ENCODE measurements at places on chromosomes 1 and 21.

DNA sequence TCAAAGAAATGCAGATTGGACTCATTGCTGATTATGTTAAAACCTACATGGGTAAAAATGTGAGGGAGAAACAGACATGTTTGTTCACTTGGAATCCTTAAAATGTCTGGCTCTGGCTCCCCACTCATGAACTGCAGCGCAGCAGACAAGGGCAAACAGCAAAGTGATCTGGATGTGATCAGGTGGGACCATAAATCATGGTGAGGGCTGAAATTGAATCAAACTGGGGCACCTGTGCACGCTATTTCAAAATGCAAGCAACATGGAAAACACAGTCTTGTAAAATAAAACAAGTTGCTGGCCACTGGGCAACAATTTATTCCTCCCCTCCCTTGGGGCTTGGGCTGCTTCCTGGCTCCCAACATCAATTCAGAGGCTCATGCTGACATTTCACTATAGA, 373.4 kb downstream of the SEC16B start:
- no peak for DNase-seq

- no peak for DNase-seq
Measured at GRCh38 chr1:193685986-193686385, 499.6 kb upstream of the B3GALT2 start.

DNA sequence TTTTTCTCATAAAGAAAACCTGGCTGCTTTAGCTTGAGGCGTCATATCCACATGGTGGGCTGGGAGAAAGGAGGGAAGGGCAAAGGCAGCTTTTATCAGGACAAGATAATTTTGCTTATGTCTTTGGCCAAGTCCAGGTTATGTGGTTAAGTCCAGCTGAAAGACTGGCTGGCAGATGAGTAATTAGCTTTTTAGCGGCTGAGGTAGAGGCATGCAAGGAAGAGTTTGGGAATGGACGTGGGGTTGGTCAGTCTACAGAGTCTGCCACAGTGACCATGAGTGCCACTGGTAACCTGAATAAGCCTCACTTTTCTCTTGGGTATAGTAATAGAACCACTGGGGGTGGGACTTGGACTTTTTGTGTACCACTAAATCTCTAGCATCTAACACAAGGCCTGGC, 39.8 kb downstream of the NEK7 start:
- DNase-seq, result no peak

DNA sequence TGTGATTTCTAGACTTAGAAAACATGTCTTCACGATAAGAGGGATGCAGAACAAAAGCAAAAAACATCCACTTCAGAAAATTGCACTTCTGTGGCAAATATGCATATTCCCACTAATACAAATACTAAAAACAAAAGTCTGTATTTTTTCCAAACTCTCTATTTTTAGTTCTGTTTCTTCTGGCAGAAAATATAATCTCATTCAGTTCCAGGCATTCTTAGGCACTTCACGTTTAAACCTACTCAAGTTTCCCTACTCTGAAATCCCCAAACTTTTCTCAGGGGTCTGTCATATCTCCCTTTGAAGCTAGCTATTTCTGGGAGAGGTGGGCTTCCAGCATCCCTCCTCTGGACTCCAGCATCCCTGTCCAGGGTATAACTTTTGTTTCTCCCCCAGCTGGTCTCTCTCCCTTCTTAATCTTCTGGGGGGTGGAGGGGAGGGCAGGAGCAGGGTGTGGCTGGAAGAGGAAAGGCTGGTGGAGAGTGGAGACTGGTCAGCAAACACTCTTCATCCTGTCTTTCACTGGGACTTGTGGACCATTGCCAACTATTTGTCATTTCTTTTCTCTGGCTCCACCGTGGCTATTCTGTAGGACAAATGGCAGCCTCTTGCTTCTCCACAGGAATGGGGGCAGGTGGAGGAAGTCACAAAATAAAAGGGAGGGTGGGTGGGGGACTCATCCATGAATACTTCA, 19.6 kb upstream of the NCF2 start:
- DNase-seq, result peak; percentile 42

DNA sequence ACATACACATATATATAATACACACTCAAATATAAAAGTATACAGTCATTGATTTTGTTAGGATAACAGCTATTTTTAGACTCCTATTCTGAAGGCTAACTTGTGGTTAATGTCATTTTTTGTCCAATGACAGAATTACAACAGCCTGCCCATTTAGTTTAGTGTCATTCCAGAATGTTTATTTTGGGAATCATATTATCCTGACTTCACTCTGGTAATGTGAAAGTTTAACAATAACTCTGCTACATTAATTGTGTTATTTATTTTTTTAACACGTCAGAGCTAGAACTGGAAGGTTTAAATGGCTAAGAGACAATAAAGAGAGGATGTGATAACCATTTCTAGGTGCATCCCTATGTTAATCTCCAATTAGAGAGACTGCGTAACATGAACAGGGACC, 648.1 kb downstream of the USP25 start:
- no peak for DNase-seq

GRCh38 chr1:164188497-164188896, 370.5 kb upstream of the PBX1 start:
- no peak for DNase-seq

GRCh38 chr1:61518670-61519400, 206.1 kb downstream of the TM2D1 start:
- no peak for DNase-seq

Data from fibroblast of skin of abdomen (primary cell).